ENCODE measurements at places on chromosomes 7 and 10.

DNA sequence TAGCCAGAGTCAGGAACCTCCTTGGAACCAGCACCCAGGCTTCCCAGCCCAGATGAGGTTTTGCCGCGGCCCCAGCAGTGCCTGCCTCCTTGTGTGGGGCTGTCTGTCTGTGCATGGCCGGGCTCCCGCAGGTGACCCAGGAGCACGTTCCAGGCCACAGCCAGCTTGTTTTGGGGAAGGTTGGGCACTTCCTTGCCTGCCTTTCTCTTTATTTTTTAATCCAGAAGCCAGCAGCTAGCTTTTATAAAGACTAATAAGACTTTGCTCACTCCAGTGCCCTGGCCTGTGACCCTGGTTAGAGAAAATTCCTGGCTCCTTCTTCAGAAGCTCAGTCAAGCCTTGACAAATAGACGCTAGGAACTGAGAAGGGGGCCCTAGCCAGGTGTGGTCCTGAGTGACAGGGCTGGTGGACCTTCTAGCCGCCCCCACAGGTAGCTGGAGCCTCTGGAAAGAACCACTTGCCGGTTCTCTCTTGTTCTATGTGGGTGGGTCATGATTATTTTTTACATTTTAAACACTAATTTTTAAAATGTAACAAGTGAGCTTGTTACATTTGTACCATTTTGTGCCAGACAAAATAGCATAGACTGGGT lies 837 bp downstream of the SLC29A3 start:
- H3K4me3 ChIP-seq, result peak overlapping the region; percentile 99
- no peak for DNase-seq

DNA sequence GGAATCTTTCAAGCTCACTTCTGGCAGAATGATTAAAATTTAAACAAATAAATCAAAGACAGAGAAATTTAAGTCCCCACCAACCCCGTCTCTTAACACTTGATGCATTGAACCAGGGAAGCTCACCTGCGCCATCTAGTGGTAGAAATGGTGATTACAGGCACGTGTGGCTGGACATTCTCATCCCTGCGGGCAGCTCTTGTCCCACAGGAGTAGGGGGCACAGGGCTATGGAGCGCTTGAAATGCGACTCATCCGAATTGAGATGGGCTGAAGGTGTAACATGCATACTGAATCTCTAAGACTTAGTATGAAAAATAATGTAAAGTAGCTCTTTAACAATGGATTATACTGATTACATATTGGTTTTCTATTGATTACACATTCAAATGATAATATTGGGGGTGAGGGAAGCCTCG lies 24.8 kb upstream of the SLIT1 start:
- H3K27ac ChIP-seq, result no peak overlapping the region
- H3K27me3 ChIP-seq, result peaks cover 25% of the 10 kb centered on the region
- no peaks in the 10 kb centered on the region for H3K36me3 ChIP-seq

DNA sequence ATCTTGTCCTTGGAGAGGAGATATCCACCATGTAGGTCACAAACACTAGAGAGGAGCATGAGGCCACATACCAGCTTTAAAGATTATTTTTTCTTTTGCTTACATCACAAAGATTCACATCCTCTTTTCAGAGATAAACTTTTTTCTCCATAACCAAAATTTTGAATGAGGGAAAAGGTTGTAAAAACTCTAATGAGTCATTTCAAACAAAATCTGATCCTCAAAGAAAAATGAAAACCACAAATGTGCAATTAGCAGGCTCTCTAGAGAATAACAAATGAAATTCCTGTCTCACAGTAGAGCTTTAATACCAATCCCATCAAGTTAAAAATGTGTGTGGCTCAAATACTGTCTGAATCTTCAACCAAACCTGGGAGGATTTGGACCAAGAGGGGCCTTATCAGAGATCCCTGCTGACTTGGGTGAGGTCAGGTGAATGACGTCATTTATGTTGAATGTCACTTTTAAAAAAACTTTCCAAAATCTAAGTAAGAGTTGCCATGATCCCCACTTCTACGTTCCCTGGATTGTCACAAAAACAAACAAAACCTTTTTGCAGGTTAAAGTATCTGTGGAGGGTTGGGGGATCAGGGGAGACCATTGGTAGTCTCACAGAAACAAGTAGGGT lies 261.5 kb upstream of the NPSR1 start:
- no peaks in the 10 kb centered on the region for H3K4me1 ChIP-seq
- no peak overlapping the region for H3K27ac ChIP-seq
- no peaks in the 10 kb centered on the region for H3K36me3 ChIP-seq
- no peaks in the 10 kb centered on the region for H3K27me3 ChIP-seq
- no peak for DNase-seq

DNA sequence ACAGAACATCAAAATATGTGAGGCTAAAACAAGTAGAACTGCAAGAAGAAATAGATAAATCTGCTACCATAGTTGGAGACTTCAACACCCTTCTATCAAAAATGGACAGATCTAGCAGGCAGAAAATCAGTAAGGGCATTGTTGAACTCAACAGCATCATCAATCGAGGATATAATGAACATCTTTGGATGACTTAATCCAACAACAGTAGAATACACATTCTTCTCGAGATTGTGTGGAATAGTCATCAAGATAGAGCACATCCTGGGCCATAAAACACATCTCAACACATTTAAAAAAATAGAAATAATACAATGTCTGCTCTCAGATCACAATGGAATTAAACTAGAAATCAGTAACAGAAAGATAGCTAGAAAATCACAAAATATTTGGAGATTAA lies 9.9 kb downstream of the IGFBP1 start:
- no peaks in the 10 kb centered on the region for H3K36me3 ChIP-seq
- DNase-seq, result no peak
- no peak overlapping the region for H3K4me3 ChIP-seq
- H3K27ac ChIP-seq, result no peak overlapping the region
- no peaks in the 10 kb centered on the region for H3K4me1 ChIP-seq

All from mesothelial cell of epicardium (in vitro differentiated cells).